Fibroblast of gingiva (primary cell): ENCODE measurements at places on chromosomes 2 and 18.

DNA sequence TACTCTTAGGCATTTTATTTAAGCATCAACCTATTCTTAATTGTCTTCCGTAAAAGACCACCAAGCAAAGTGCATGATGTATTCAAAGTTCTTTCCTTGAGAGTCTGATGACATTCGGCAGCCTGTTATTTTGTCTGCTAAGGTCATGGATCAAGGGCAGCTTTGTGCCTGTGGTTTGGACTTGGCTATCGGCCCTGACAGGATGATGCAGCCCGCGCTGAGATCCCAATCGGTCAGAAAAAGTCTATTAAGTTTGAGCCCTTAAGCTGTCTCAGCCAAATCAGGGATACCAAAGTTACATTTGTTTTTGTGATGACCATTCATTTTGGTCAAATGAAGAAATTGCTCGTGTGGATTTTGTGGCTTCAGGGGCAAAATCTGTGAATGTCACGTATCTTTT lies 718.9 kb upstream of the FANCL start:
- DNase-seq = no peak

DNA sequence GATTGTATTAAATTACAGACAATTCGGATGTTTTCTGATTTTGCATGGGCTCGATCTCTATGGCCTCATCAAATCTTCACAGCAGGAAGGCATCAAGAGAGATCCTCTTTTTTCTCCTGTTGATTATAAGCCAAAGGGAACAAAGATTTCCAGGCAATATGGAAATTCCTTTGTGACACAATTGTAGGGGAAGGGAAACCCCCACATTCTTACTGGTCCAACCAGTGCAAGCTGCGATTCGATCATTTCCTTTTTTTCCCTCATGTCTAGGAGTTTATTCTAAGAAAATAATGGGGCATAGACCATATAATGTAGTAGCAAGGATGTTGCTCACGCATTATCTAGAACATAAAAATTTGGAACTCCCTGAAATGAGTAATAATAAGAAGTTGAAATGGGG lies 87.7 kb downstream of the LYPD6 start:
- no peak for DNase-seq

DNA sequence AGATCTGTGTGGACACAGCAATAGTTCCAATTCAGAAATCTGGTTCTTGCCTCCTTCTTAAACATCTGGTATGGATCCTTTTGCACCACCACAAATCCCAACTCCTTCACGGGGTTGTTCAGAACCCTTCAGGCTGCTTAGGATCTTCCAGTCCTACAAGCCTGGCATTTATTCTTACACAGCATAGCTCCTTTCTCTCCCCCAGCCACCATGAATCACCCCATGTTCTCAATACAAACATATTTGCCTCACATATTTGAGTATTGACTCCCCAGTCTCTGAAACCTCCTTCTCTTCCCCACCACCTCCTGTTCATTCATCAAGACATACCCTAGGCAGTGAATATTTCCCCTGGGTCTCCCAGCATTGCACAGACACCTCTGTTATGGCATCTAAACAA lies 155.2 kb downstream of the ALK start:
- no peak for DNase-seq

GRCh38 chr18:48667276-48668254 lies 128.7 kb downstream of the CTIF start:
- DNase-seq = no peak

DNA sequence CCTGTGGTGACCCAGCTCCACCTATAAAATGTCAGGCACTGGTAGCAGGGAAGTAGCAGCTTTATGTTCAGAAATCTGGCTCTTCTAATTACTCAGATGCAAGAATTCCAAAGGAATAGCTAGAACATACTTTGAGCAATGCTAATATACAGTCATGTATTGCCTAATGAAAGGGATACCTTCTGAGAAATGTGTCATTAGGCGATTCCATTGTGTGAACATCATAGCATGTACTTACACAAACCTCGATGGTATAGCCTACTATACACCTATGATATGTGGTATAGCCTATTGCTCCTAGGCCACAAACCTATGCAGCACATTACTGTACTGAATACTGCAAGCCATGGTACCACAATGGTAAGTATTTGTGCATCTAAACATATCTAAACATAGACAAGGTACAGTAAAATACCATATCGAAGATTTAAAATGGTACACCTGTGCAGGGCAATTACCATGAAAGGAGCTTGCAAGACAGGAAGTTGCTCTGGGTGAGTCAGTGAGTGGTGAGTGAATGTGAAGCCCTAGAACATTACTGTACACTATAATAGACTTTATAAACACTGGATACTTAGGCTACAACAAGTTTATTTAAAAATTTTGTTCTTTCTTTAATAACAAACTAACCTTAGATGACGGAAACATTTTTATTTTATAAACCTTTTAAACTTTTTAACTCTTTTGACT lies 50.3 kb upstream of the ETAA1 start:
- DNase-seq = peak; percentile 47

DNA sequence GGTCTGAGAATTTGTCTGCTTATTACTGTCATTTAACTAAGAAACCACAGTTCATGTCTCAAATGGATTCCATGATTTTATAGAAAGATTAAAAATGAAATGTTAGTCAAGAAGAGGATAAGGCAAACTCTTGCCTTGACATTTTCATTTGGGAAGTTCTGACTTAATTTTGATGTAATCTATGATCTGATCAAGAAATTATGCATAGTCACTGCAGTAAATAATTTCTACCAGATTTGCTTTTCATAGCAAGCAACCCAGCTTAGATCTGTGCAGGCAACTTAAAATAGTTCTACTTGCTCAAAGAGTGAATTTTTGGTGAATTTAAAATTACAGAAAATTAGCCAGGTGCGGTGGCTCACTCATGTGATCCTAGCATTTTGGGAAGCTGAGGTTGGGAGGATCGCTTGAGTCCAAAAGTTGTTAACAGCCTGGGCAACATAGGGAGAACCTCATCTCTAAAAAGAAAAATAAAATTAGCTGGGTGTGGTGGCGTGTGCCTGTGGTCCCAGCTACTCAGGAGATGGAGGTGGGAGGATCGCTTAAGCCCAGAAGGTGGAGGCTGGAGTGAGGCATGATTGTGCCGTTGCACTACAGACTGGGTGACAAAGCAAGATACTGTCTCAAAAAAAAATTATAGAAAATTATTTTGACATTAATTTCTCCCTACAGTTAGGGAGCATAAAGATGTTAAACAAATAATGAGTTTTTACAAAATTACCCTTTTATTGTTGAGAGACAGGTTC lies 158.7 kb upstream of the MYO3B start:
- DNase-seq = no peak

GRCh38 chr2:64852771-64853241 lies 136.4 kb upstream of the SLC1A4 start:
- no peak for DNase-seq

DNA sequence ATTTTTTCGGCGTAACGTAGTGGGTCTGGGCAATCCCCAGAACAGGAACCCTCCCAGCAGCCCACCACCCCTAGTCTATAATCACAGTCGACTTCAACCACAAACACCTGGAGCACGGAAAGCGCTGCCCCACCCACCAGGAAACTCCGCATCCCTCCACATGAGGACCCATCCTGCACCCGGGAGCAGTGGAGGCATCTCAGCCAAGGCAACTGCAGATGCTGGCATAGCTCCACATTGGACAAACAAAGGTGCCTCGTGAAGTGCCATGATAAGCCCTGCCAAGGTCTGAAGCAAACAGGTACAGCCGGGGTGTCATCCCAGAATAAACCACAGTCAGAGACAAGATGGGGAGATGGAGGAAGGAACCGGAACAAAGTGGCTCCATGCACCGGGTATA lies 24.3 kb upstream of the COPS8 start:
- DNase-seq = no peak

- DNase-seq = no peak
Measured at GRCh38 chr2:195106681-195107380, 550.2 kb upstream of the SLC39A10 start.
